ENCODE measurements at places on chromosomes 3 and 15.

GRCh38 chr3:140273542-140274195, 338.7 kb downstream of the CLSTN2 start:
- DNase-seq: no peak

DNA sequence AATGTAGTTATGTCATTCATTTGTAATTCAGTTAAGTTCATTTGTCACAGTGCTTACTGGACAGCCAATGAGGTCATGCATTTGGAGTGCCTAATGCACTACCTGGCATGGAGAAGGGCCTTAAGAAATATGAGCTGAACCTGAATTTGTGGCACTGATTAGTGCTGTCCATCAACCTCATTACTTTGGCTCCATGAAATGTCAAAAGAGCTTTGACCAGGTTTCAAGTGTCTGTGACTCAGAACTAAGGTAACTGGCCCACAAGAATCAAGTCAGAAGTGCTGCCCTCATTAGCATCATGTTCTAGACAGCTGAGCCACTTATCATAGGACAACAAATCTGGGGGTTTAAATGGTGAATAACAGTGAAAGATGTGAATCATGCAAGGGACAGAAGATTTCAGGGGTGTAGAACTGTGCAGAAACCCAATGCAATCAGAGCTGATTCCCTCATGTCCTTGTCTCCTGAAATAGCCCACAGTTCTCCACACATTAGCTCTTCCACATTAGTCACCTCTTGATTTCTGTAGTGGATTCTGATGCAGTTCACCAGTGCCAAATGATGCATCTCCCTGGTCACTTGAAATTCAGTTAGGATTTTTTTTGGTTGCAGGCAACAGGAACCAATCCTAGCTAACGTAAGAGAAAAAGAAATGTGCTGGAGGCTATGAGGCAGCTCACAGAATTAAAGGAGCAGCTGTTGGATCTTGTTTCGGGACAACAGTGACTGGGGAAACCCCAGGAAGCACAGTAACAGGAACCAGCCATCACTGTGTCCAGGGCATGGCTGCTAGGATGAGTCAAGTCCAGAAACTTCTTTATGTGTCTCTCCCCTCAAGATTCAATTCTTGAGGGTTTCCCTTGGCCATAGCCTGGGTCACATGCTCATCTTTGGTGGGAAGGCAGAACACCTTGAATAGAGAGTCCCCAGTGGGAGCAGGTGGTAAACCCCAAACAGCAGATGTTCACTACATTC, 38.7 kb downstream of the CHST2 start:
- DNase-seq: no peak

- no peak for DNase-seq
Measured at GRCh38 chr15:39578851-39579486, 1.9 kb upstream of the THBS1 start.

DNA sequence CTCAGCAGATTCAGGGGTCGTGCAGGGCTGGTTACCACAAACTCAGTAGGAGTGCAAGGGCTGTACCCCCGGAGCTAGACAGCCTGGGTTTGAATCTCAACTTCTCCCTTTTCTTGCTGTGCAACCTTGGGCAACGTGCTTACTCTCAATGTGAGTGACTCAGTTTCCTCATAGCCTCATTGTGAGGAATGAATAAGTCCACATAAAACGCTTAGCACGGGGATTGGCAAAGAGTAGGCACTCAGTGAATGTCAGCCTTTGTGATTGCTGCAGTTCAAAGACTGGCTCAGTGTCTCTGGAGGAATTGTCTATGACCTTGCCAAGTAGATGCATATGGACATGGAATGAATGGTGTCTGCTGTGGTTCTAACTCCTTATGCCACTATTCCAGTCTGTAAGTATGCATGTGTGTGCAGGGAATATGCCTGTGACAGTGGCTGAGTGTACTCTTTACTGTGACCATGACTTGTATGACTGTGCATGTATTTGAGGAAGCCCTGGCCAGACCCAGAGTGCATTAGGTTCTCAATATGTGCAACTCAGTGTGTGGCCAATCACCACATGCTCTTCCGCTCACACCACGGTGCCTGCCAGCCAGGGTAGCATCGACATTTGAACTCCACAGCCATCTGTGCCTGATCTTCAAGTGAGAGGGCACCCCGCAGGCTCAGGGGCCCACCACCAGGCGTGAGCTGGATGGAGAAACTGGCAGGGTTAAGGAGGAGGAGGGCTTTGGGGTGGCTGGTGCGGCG, 900 bp upstream of the HYAL3 start:
- DNase-seq: peak; percentile 66

DNA sequence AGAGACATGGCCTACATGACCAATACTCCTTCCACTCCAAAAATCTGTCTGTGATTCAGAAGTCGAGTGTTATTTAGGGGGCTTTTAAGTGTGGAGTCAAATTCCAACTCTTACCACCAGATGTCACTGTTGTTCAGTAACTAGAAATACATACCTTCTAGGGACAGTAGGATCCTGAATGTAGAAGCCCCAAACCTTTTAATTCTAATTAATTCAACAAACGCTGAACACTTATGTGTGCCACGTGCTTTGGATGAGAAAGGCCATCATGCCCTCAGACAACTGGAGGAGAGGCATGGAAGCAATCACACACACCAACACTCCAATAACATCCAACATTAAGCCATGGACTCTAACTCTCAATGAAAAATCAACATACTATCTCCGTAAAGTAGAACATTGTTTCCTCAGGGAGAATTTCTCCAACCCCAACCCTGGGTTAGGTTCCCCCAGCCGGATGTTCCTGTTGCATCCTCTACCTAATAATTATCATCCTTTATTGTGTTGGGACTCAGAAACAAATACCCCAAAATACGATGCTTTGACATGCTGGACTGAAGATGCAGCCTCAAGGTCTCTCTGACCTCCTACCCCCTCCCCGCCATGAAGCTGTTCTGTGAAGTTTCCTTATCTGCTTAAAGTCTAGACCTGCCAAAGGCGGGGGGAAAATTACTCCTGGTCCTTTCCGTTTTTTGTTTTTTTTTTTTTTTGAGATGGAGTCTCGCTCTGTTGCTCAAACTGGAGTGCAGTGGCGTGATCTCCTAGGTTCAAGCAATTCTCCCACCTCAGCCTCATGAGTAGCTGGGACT, 8.0 kb upstream of the CCDC13 start:
- peak; percentile 33 for DNase-seq

DNA sequence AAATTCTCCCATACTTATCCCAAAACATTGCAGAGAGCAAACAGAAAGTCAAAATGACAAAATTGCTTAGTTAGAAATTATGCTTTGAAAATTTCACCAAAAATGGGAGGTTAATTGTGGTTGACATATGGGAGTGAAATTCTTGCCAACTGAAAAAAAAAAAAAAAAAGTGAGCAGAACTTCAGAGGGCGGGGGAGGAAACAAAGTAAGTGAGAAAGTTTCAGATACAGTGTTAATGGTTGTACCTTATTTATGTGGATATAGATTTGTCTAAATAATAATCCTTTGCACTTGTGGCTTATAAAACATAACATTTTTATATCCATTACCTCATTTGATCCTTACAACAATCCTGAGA, 91.5 kb upstream of the RAP2B start:
- no peak for DNase-seq

DNA sequence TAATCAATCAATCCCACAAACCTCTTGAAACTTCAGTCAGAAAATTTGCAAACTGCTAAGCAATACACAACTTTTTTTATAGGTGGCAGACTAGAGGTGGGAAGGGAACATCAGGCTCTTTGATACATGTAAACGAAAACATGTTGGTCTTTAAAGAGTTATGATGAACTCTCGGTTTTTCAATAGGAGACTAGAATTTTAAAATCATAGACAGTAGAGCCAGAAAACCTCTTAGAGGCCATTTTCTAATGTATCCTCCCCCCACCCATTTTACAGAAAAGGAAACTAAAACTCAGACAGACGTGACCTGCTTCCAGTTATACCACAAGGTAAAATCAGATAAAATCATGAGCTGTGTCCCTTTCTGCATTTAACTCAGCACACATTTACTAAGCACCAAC, 179.1 kb upstream of the LPP start:
- DNase-seq: no peak

GRCh38 chr3:127710155-127710941, 37.6 kb downstream of the ABTB1 start:
- no peak for DNase-seq

DNA sequence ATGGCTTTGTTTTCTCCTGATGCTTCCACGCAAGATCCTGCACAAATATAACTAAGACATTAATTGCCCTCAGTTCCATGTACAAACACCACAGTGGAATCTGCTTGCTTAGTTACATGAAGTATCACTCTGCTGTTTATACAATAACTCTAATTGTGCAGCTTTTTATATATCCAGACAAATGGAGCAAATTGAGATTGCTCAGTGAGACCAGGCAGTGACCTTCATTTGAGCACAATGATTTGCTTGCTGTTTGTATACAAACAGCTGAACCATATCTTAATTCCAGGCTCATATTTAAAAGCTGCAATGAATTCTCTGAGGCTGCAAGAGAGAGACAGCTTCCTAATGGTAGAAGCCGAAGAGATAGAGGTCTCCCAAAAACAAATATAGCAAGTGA, 243.7 kb downstream of the CADPS start:
- no peak for DNase-seq

DNA sequence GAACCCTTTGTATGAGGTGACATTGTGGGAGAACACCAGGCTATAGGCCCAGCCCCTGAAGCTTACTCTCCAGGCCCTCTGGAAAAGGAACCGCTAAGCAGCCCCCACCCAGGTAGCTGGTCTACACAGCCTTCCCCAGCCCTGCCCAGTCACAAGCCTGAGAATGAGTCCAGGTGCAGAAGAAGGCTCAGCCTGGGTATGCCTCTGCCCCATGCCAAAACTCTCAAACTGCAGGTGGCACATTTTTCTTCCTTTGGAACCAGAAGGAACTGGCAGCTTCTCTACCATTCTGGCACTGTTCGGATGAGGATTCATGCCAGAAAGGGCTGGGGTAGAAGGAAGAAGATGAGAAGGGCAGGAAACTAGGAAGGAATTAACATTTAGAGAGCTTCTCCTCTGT, 23.7 kb upstream of the TBC1D21 start:
- no peak for DNase-seq

GRCh38 chr3:183272791-183273190, 19.7 kb downstream of the B3GNT5 start:
- DNase-seq: peak; percentile 61

- no peak for DNase-seq
Measured at GRCh38 chr15:64070965-64071851, 22.4 kb downstream of the CIAO2A start.

- peak; percentile 24 for DNase-seq
Measured at GRCh38 chr3:138114988-138115971, at the start of gene DZIP1L. Gene DZIP1L, minus strand, starts transcription at chr3:138115608. Its CDS starts 11,637 bp downstream, at chr3:138103971.

DNA sequence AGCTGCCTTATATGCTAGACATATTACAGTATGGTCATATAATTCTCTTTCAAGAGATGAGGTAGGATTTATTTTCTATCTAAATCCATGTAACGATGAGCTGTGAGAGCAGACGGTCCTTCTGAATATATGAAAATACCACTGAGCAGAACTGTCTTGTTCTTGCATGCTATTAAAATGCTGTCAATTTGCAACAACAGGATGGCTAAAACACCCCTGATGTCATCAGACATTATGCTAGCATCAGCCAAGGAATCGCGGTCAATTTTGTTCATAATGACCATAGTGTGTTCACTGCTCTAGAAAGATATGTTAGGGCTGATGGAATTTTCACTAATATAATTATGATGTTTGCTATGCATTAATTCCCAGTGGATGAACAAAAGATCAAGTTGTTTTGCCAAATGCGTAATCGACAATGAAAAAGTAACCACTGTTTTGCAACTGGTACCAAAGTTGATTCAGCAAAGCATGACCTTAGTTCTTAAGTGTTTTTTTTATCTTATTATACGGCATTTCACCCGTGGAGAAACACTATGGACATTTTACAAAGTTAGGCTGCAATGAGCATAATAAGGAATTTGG, 765.4 kb upstream of the NR2F2 start:
- no peak for DNase-seq

GRCh38 chr3:31412832-31413231, 119.9 kb upstream of the STT3B start:
- DNase-seq: no peak

DNA sequence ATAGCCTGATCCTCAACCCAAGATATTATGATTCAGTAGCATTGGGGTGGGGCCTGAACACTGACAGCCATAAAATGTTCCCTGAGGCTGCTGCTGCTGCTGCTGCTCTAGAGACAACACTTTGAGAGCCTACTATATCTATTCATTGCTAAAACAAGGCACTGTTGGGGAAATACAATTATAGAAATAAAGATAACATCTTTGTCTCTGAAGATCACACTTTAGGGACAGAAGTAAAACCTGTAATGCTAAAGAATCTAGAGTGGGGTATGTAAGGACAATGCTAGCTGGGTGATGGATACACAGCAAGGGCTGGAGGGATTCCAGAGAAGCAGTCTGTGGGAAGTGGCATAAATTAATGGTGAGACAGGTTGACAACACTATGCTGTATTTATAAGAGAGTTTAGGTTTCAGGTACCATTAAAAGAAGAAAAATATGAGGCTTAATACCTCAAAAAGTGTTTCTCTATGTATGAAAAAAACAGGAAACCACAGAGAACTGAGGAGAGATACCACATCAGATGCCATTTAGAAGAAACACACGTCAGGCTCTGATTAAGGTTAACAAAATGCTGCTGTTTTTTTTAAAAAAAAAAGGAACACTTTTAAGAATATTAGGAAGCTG, 115.9 kb downstream of the CBLB start:
- DNase-seq: no peak

DNA sequence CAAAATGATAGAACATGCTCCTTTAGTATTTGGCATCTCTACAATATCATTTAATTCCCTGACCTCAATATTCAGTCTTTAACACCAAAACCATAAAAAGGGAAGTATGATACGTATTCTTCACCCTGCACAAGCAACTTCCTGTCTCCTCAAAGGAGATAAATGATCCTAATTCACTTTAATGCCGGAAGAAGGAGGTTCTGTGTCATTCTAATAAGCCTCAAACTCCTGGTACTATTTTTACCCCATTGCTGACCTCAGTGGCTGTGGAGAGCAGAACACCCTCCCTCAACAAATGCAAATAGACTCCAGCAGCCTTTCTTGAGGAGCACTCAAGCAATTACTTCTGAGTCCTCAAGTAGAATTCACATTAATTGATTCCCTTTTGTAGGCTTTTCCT, 173.3 kb downstream of the TMEM108 start:
- DNase-seq: peak; percentile 46

DNA sequence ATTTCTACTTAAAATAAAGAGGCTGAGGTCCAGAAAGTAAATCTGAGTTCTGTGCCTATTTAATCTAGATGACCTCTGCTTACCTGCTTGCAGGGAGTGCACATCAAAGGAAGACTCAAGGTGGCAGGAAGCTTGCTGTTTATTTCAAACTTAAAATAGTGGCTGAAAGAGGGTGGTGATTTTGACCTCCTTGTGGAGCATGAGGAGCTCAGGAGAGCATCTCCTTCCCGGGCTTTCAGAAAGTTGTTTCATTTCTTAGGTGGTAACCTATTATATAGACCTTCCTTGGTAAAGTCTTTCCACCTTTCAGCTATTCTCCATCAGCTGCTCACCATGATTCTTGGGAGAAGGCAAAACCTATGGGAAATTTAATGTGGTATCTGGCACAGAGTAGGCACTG, 494 bp downstream of the GCSAM start:
- no peak for DNase-seq

- no peak for DNase-seq
Measured at GRCh38 chr3:155339052-155339451, 45.6 kb upstream of the STRIT1 start.

Measured in GF-D8 (cell line).